Activated B cell treated with CpG ODN at 0.5 μM for 24 hours (primary cell): ENCODE measurements at places on chromosomes 6 and 20. TPM values are rescaled to one million over a fixed set of nuclear protein-coding genes. Genes with fewer than 3 reads are reported as not detected.

SH3BGRL2 gene
- not detected in 2 replicates for total RNA-seq

PHACTR3 gene
- not detected in 2 replicates for total RNA-seq

APCDD1L gene
- not detected in 2 replicates for total RNA-seq

DEF6 gene
- 68.7 and 79.9 TPM in 2 replicates for total RNA-seq

HLA-DRA gene
- total RNA-seq = 2,835 and 3,035 TPM in 2 replicates
